ENCODE measurements at places on chromosomes 3 and 15.

GRCh38 chr15:93030430-93031102, 58.4 kb downstream of the RGMA start:
- DNase-seq = peak; percentile 20

GRCh38 chr3:146065573-146066006, 95.4 kb downstream of the PLOD2 start:
- no peak for DNase-seq

- DNase-seq = no peak
Measured at GRCh38 chr15:79773128-79773527, 123.7 kb downstream of the MTHFS start.

GRCh38 chr3:73504239-73504638, 120.5 kb downstream of the PDZRN3 start:
- no peak for DNase-seq

GRCh38 chr3:178562143-178562946, 26.1 kb downstream of the KCNMB2 start:
- DNase-seq = no peak

DNA sequence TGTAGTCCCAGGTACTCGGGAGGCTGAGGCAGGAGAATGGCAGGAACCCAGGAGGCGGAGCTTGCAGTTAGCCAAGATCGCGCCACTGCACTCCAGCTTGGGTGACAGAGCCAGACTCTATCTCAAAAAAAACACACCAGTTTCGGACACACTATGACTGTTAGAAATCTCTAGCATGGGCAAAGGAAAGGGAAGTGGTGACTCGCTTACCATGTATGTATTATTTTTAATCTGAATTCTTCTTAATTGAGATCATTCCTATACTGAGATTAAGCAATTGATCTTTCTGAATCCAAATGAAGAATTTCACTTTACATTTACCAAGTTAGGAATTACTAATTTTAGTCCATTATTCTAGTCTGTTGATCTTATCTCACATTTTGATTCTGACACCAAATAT, 459.2 kb upstream of the ALCAM start:
- DNase-seq = no peak

DNA sequence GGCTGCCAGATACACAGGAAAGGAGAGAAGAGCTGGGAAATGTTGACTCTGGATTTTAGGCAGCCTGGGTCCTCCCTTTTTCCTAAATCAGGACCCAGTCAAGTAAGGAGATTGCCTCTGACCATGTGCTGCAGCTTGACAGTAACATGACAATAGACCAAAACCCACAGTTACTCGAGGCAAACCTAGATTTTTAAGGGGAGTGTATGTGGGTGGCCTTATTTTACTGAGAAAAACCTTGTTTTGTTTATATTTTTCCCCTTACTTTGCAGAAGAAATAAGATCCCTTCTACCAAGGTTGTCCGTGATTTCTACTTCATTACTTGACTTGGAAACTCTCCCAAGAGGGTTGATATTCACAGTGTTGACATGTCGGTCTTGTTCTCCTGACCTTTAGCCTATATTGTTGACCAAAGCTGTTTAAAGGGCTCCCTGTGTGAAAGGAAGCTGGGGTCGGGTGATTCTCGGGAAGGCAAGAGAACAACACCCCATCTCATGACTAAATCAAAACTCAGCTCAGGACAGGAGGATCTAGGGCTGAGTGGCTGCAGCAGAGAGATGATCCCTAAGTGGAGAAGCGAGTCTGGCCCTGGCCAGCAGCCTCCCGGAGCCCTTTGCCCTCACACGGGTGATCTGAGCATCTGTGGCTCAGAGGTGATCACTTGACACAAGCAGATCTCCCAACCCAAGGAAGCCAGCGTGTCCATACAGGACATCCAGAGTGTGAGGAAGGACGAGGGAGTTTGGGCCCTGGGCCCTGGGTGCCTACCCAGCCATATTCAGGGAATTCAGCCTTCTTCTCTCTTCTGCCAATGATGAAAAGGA, 31.0 kb upstream of the SLCO2A1 start:
- no peak for DNase-seq

DNA sequence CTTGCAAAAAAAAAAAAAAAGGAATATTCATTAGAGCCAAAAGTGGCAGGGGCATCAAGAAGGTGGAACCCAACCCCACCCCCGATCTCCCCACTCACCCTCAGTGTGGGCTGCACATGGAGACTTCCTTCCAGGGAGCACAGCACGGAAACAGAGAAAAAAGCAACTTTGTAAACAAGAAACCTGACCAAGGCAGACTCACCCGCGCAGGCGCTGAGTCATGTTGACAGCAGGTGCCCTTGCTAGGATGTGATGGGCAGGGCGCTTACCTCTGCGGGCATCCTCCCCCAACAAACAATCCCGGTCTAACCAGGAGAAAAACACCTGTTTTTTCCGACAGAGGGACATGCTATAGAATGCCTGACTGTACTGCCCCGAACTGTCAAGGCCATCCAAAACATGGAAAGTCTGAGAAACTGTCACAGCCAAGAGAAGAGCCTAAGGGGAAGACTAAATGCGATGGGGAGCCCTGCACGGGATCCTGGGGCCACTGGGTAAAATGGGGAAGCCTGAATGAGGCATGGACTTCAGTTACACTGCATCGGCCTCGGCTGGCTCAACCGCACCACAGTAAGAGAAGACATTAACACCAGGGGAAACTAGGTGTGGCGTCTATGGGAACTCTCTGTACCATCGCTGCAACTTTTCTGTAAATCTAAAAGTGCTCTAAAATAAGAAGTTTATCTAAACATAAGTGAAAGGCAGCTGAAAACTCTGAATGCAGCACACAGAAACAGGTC, 66.7 kb upstream of the GATA2 start:
- no peak for DNase-seq

GRCh38 chr3:112377568-112378071, 44.7 kb downstream of the CD200 start:
- DNase-seq = no peak

GRCh38 chr15:67472957-67473356, 48.0 kb upstream of the C15orf61 start:
- no peak for DNase-seq

DNA sequence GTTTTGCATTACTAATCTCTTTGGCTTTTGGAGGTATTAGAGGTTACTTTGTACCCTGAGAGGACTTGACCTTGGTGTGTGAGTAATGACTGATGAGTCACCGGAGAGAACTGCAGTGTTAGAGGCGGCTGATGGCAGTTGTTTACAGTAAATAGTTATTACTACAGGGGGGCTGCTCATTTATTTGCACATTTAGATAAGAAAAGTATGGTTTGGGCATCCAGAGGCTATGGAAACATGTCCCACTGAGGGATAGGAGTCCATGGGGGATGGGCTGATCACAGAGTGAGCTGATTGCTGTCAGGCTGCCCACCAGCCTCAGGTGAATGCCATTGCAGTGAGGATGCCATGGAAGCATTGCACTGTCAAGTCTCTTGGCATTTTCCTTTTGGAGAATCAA, 17.3 kb upstream of the STAC start:
- no peak for DNase-seq

Data from stimulated activated CD8-positive, alpha-beta memory T cell treated with anti-CD3 and anti-CD28 coated beads, Interleukin-7, amount 100 ng/mL, for 48 hours (primary cell).